NCI-H460 (cell line): ENCODE measurements at places on chromosomes 16 and 17.

DNA sequence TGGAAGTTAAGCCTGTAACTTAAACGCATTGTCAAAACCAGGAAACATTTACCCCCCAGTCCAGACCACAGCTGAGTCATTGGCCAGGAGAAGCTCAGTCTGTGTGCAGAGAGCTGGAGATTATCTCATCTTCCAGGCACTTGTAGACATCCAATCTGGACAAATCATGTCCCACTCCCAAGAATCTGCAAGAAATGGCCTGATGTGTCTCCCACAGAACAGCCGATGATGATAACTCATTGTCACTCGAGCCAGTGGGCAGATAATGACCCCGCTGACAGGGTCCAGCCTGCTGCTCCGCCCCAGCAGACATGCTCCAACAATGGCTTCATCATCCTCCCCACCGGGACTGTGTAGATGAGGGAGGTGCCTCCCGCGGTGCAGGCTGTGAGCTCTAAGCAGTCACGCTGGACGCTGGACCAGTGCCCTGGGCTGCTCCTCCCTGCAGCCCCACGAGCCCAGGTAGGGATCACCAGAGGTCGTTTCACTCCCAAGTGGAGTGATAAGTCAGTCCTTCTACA, 322.5 kb downstream of the C16orf95 start:
- DNase-seq: no peak

DNA sequence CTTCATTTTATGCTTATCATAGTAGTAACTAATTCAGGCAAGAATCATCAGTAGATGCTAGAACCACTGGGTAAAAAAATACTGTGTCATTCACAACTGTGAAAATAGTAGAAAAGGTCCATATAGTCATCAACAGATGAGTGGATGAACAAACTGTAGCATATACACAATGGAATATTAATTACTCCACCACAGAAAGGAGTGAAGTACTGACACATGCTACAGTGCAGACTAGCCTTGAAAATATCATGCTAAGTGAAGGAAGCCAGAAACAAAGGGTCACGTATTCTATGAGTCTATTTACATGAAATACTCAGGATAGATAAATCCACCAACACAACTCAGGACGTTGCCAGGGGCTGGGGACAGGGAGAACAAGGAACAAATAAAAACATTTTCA, 13.3 kb downstream of the USP22 start:
- DNase-seq: no peak

DNA sequence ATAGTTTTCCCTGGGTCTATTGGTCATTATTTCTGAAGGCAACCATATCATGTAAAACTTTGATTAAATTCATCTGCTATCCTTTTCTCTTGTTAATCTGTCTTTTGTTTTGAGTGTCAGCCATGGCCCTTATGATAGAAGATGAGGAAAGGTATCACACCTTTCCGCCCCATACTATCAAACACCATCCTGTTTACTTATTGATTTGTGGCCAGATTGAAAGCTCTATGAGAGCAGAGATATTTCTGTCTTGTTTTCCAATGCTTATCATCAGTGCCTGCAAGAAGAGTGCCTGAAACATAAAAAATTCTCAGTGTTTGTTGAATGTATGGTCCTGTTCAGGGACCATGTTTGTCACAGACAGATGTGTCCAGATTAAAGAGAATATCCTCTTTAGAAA, 22.6 kb upstream of the DHX8 start:
- DNase-seq: no peak

GRCh38 chr16:50842589-50842988, 100.7 kb downstream of the CYLD start:
- no peak for DNase-seq

- no peak for DNase-seq
Observed at GRCh38 chr16:88719267-88719932, 13.1 kb downstream of the CTU2 start.

DNA sequence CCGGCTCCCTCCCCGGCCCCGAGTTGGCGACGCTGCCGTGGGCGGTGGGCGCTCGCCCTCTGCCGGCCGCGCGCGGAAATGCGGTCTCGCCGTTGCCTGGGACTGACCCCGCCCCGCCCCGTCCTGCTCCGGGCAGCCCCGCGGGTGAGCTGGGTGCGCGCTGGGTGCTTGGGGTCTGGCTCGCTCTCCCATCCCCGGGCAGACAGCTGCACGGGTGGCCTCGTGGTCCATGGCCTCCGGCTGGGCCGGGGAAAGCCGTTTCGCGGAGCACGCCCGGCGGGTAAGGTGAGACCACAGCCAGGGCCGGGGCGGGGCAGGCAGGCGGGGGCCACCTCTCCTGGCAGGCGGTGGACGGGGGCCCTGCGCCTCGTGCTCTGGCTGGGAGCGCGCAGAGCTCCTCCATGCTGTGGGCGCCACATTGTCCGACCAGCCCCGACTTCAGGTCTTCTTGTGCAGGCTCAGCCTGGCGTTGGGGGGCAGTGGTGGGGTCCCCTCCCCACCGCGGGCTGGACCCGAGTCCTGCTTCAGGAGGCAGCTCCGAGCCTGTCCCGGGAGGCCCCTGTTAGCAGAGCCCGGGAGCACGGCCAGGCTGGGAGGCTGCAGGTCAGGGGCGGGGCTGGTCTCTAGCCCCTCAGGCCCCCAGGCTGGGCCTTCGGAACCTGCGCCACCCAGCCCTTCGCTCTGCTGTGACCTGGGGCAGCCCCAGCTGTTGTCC, 7.0 kb upstream of the C1QTNF8 start:
- DNase-seq: peak; percentile 34

DNA sequence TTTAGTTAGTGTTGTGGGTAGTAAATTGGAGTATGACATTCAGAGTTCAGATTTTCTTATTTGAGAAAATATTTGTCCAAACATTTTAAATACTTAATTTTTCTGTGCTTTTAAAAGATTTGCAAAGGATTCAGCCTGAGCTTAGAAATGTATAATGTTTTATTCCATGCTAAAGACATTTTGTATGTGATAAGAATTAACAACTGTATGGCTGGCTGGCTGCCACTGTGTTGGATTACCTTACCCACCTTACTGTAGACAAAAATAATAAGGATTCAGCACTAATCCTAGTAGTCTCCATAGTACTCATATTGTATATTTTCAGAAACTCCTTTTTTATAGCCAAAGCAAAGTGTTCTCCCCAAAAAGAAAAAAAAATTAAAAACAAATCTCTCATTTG, 74.8 kb downstream of the TANC2 start:
- DNase-seq: no peak

- DNase-seq: peak; percentile 69
Observed at GRCh38 chr16:9134739-9135138, 43.3 kb downstream of the HAPSTR1 start.

- no peak for DNase-seq
Observed at GRCh38 chr16:86524029-86524428, 13.7 kb downstream of the FOXF1 start.

DNA sequence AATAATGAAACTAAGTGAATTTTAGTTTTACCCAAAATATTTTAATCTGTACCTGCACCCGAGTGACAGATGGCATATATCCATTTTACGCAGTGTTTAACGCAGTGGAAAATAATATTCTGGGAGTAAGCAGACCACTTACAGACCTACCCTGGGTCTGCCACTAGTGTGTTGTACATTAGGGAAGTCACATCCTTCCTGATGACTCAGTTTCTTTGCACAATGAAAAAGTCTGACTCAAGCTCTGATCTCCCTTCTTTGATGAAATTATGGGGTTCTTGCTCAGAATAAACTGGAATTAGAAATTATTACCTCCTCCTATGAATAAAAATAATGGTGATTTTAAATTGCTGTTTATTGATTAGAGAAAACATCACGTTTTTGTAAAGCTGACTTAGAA, 123.2 kb upstream of the AXIN2 start:
- DNase-seq: no peak

DNA sequence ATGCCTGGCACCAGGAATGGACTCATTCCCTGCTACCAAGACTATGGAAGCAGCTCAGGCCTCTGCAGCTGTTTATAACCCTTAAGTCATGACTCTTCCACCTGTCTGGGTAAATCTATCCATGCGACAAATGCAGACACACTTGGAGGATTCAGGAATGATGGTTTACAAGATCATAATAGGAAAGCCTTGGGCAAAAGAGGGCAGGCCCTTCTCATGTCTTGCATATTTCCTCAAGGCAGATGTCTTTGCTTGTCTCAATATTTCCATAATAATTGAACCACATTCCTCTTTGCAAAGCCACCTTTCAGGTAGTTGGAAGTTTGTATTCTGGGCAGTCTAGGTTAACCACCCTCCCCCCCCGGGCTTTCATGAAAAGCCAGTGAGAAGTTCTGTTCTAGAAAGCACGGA, 884 bp upstream of the JPT1 start:
- DNase-seq: no peak

GRCh38 chr17:18961634-18962493, 9.9 kb downstream of the SLC5A10 start:
- no peak for DNase-seq

DNA sequence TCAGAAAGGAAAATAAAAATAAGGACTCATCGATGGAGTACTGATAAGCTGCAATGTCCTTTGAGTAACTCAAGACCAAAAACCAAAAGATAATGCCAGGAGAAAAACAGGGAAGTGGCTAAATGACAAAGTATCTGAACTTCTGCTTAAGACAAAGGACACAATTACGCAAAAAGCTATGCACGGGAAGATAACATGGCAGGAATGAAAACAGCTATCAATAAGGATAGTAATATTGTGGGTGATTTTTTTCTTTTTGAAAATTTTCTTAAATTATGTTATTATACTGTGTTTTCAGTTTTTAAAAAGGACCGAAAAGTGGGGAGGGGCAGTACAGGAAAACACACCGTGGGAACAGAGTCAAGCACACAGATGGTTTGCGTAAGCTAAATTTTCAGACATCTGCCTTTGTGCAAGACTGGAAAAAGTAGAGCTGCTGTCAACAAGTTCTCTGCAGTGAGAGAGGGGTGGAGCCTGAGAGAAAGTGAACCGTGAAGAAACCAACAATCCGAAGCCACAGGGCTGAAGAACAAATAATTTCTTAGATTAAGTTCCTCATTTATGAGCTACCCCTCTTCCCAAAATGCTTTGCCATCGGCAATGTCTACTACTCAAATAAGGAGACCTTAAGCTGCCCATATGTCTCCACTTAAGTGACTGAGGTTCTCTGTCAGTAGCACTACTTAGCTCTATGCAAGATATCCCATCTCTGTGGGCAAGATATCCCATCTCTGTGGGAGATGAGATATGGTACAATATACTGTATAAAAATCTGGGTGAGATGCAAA, 99.9 kb upstream of the CORO6 start:
- DNase-seq: no peak

DNA sequence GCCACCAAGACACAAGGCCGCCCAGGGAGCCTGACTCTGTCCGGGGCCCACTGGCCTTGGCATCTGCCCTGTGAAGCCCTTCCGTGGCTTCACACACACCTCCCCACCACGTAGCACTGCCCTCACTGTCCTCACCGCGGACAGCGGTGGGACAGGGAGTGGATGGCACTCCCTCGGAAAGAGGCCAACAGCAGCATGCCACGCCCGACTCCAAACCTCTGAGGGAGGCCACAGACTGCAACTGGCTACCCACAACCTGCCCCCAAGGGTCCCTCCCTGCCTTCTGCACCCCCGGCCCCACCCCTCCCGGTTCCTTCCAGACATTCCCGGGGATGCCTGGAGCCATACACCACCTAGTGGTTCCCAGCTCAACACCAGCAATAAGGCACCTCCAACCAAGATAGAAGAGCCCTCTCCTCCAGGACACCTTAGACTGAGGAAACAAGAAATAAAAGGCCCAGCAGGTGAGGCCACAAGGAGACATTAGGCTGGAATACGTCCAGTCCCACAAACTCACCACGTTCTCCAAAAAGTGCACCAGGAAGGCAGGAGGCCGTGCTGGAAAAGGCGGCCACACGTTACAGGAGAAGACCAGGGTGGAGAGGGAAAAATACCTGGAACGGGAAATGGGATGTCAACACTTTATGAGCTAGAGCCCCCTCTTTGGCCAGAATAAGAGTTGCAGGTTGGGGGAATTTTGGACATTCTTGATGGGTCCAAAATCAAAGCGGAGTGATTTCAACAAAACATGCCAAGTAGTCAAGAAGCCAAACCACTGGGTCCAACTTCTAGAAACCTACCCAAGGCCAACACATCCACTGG, 310.0 kb downstream of the SOX9 start:
- DNase-seq: no peak

- DNase-seq: no peak
Observed at GRCh38 chr16:28982418-28982817, 2.4 kb upstream of the LAT start.

DNA sequence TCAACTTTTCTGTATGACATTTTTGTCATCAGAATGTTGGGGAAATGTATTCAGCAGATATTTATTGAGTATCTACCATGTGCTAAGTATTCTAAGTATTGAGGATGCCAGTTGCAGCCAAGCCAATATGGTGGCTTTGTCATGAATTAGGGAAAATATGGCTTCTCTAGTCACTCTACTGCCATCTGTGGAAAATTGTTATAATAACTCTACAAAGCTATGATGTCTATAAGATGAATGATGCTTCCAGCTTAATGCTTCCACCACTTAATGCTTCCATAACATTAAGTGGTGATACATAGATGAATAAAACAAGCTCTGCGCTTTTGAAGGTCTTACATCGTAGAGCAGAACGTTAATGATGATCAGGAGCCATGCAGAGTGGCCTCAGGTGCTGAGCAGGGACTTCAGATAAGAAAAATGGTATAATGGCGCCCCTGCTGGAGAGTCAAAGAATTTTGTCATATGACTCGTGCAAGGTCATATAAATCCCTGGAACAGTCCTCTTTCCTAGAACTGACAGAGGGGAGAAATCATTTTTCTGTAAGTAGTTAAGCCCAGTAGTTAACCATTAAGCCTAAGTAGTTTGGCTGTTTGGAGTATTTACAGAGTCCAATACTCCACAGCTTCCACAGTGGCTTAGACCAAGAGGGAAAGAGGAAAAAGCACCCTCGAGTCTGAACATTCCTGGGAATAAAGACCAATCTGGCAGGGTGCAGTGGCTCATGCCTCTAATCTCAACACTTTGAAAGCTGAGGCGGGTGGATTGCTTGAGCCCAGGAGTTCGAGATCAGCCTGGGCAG, 2.7 kb upstream of the TMIGD1 start:
- DNase-seq: peak; percentile 64

DNA sequence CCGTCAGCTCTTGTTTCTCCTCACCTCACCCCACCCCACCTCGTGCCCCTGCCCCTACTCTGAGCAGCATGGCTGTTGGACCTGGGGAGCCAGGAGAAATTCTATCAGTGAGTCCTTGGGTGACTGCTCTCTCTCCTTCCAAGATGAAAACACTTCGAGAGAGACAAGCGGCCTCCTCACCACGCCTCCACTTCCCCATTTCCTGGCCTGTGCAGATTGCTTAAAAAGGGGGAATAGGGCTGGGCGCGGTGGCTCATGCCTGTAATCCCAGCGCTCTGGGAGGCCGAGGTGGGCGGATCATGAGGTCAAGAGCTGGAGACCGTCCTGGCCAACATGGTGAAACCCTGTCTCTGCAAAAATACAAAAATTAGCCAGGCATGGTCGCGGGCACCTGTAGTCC, 9.5 kb downstream of the DLX4 start:
- no peak for DNase-seq

DNA sequence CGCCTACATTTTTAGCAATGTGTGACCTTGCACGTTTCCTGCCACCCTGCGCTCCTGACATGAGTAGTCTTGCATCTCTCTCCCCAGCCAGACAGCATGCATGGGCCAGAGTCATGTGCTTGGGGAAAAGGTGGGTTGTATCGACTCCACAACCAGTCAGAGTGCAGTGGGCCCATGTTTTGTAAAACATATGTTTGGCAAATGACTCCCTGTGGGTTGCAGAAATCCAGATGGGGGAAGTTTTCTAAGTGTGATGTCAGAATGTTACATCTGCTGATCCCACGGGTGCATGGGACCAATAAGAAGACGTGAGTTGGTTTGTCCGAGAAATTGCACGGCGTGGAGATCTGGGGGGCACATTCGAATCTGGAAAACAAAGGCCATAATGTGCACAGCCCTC, 147.1 kb downstream of the FOXL1 start:
- DNase-seq: no peak

GRCh38 chr17:10088444-10088843, 110.0 kb downstream of the GAS7 start:
- DNase-seq: no peak
